ENCODE measurements at places on chromosomes 5 and 9. TPM values are rescaled to one million over a fixed set of nuclear protein-coding genes. Genes with fewer than 3 reads are reported as not detected.

Gene PNPLA7
- total RNA-seq: 0.89 TPM

Gene RGMB
- 30.1 TPM for total RNA-seq

Gene SPATA31D4
- not detected for total RNA-seq

Gene RPL35
- total RNA-seq: 640 TPM

Gene TAF11L5
- total RNA-seq: not detected
